Activated CD4-positive, alpha-beta memory T cell treated with anti-CD3 and anti-CD28 coated beads, Interleukin-2, amount 10 ng/mL, durations not matched to agents 7 days and 5 days (primary cell): ENCODE measurements at places on chromosomes 7 and 10. TPM values are rescaled to one million over a fixed set of nuclear protein-coding genes. Genes with fewer than 3 reads are reported as not detected.

The FAM25A gene
- not detected for total RNA-seq

The VTI1A gene
- total RNA-seq, result 37.3 TPM

The SLC35B4 gene
- 12.6 TPM for total RNA-seq

The CDK1 gene
- total RNA-seq, result 125 TPM

The KEL gene
- total RNA-seq, result 1.1 TPM

The EBF3 gene
- total RNA-seq, result not detected

The PKD1L1 gene
- total RNA-seq, result 0.05 TPM

The AGR3 gene
- total RNA-seq, result not detected

The KCNH2 gene
- total RNA-seq, result 0.38 TPM

The VAX1 gene
- total RNA-seq, result not detected

The ICA1 gene
- total RNA-seq, result 2.2 TPM

The TFPI2 gene
- total RNA-seq, result not detected

The MKX gene
- 0.23 TPM for total RNA-seq

The BAMBI gene
- total RNA-seq, result 0.23 TPM

The PRKAR2B gene
- 0.50 TPM for total RNA-seq
